Activated CD4-positive, alpha-beta T cell treated with anti-CD3 and anti-CD28 coated beads, Interleukin-2, amount 50 U/mL, for 4 hours (primary cell): ENCODE measurements at places on chromosomes 6 and 20.

GRCh38 chr6:138203315-138203714 lies 15.0 kb downstream of the PBOV1 start:
- DNase-seq: no peak

GRCh38 chr6:124539096-124539495 lies 423.1 kb upstream of the RNF217 start:
- DNase-seq: no peak

DNA sequence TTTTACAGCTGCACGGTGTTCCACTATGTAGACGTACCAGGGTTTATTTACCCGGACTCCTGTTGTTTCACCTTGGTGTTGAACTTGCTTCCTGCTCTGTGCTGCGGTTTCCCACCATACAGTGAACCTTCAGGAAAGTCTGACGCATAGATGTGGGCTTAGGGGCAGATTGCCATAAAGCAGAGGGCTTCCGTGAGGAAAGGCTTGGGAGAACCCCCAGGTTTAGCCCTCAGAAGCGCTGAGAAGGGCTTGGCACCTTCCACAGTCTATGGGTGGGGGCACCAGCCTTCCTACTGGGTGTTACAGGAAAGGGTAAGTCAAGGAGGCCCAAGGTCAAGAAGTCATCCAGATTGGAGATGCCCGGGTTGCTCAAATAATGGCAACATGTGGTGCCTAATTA lies 19.2 kb upstream of the MRPS18A start:
- no peak for DNase-seq

DNA sequence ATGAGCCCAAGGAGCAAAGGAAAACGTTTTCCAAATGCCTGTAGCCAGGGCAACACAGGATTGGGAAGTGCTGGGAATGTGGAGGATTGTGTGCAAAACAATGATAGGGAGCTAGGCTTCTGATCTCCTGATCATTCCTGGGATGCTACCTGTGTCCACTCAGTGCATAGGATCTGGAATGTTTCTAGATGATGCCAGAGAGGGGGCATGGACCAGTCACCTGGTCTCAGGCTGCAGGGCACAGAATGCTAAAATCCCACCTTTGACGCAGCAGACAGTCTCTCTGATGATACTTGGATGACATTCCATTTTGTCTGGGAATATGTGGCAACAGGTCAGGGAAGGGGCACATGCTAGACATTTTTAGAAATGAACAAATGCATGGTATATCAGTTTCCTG lies 128.9 kb downstream of the CLIC5 start:
- DNase-seq: no peak

GRCh38 chr6:169640351-169640852 lies 61.4 kb downstream of the WDR27 start:
- DNase-seq: no peak

- no peak for DNase-seq
These were observed 162.3 kb downstream of the TPBG start for GRCh38 chr6:82525775-82526495.

- no peak for DNase-seq
These were observed 27.9 kb downstream of the GFRA4 start for GRCh38 chr20:3635346-3635745.

DNA sequence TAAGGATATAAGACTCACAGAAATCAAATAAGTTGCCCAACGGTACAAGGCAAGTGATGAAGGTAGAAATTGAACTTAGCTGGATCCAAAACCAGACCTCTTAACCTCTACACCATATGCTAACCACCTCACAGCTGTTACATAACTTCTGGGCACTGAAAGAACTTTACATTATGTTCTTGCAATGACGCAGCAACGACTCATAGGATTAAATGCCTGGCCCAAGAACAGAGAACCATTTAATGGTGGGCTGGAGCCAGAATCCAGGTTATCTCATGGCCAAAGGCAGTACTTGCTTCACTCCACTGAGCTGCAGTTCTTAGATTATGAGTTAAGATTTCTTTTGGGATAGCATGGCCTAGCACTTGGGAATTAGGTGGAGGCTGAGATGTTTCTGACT lies 4.4 kb downstream of the TRMT6 start:
- no peak for DNase-seq

GRCh38 chr6:161031721-161032495 lies 40.3 kb downstream of the MAP3K4 start:
- DNase-seq: no peak

DNA sequence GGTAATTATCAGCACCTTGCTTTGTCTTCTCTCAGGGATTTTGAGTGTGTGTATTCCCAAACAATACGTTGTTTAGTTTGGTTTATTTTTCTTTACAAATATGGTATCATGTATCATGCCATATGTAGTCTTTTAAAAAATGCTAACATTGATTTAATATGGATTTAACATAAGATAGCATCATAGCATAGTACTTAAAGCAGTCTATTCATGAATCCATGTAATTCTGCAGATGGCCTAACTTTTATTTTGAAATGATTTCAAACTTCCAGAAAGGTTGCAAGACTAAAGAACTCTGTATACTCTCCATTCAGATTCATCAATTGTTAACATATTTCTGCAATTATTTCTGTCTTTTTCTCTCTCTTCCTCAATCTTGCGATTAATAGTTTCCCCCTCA lies 7.9 kb downstream of the ZDHHC14 start:
- DNase-seq: no peak

- DNase-seq: no peak
These were observed 280.6 kb upstream of the SULF2 start for GRCh38 chr20:48065833-48066232.

DNA sequence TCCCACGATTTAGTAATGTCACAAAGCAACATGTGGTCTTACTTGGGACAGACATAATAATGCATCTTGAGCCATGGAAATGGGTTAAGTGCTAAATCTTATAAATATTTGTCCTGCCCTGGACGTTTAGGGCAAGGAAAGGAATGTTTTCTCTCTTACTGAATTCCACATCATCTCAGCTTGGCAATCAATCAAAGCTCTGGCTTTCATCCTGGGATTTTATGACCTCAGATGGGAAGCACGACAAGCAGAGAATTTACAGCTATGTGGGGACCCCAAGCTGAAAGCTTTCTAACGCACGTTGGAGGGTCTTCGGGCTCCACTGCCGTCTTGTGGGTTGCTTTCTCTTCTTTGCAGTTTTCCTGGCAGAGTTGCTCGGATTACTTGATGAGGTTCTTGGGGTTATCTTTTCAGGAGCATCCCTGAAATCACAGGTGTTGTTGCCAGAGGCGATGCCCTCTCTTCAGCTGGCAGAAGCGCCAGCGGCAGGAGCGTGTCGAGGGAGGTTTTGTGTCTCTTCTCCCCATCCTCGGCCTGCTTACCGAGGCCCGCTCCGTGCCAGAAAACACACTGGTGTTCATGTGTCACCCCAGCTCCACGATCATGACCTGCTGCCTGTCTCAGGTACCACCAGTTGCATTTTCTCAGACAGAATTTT lies 73.4 kb upstream of the FRMD1 start:
- DNase-seq: no peak

DNA sequence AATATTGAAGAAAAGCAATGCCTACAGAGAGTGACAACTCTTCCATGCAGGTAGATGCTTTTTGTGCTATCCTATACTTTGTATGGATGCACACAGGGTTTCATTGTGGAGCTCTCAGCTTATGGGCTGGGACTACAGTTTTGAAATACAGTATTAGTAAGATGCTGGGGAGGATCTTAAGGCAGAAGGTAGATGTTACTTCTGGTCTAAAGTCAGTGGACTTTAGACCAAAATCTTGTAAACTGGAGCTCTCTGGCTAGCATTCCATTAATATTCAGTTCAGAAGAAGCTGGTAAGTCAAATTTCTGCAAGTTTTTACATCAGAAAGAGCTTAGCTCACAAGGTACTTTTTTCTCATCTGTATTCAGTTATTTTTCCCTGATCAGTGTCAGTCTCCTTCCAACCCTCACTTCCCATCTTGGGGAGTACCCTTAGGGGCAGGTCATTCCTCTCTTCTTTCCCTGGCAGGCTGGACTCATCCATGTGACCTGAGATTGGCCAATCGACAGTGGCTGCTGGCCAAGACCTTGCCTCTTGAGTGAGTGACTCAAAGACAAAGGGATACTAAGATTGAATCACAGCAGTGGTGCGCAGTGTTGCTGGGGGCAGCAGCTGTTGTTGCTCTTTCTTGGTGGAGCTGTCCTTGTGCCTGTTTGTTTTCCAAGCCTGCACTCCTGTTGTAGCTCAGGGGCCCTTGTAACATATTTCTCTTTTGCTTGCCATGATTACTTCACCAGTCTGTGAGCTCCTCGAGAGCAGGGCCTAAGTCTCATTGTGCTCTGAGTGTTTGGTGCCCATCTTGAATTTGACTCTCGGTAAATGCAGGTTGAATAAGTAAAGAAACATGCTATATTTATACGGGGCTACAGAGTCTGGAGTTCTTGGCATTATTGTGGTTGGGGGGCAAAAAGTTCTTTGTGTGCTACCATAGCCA lies 2.8 kb upstream of the PHF20 start:
- peak; percentile 11 for DNase-seq

DNA sequence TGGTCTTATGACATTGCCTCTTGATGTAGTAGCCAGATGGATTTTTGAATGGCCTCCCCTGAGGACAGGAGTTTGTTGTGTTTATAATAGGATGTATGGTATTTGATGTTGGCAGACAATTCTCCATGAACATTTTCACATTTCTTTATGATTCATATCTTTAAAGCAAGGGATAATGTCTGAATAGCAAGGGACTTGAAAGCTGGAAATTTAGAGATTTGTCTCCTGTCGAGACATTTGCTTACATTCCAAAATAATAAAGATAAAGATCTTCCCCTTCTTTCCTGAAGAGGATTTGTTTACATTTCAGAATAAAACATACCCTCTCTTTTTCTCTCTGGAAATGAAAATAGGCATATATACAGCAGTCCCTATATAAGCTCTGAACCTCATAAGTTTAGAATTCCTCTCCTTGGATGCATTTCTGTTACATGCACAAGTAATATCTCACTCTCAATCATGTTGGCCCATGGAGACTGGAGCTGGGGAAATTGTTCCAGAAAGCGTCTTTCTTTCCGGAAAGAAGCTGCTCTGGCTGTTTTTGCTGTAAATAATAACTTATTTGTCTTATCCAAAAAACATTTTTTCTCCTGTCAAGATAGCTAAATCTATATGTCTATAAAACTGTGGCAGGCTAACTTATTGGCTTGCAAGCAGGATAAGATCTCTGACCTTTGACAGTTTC lies 42.5 kb upstream of the ASCC3 start:
- DNase-seq: no peak

- no peak for DNase-seq
These were observed 9.8 kb downstream of the CTSZ start for GRCh38 chr20:58997141-58997770.

DNA sequence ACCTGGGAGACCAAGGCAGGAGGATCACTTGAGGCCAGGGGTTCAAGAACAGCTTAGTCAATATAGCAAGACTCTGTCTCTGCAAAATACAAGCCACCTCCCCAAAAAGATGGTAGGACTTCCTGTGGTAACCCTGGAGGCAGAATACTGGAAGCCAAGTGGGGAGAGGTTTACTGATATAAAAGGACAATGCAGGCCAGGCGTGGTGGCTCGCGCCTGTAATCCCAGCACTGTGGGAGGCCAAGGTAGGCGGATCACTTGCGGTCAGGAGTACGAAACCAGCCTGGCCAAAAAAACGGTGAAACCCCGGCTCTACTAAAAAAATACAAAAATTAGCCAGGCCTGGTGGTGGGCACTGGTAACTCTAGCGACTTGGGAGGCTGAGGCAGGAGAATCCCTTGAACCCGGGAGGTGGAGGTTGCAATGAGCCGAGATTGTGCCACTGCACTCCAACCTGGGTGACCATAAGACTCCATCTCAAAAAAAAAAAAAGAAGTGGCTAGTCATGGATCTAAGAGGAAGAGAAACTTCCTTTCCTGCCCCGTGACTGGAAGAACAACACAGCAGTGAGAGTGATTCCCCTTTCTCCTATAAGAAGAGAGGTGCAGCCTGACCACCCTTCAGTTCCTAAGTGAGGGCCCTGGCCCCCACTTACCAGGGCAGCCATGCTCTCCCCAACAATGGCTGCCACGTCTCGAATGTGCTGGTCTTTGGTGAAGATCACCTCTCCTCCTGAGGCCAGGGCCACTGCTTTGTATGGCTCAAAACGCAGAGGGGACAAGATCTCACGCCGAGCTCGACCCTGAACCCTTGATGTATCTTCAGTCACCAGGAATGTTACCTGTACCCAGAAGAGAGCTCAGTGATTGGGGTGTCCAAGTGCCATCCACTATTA lies 6.2 kb downstream of the SAPCD1 start:
- DNase-seq: no peak

GRCh38 chr6:105815661-105816555 lies 270.2 kb upstream of the PRDM1 start:
- no peak for DNase-seq

- DNase-seq: no peak
These were observed 17.5 kb downstream of the HMGN4 start for GRCh38 chr6:26555505-26556262.

GRCh38 chr6:34233867-34234266 lies 2.8 kb upstream of the HMGA1 start:
- DNase-seq: no peak

GRCh38 chr6:26215585-26216358 lies 128.5 kb downstream of the HFE start:
- DNase-seq: no peak

GRCh38 chr6:159819932-159820640 lies 20.0 kb downstream of the PNLDC1 start:
- peak; percentile 15 for DNase-seq

DNA sequence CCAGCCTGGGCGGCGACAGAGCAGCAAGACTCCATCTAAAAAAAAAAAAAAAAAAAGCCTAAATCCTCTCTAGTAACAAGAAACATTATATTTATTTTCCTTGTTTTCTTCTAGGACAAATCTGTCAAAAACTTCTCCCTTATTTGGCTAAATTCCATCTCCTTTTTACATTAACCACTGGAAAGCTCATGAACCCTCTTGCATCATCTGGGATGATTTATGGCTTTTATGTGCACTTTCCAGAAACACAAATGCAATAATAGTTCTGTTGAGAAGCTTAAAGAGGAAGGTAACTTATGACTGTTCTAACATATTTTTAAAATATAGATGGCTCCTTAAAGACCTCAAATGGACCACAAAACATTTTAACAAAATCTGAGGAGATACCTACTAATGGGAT lies 526.1 kb upstream of the SPTLC3 start:
- DNase-seq: no peak

GRCh38 chr6:154414021-154414813 lies 57.6 kb upstream of the IPCEF1 start:
- DNase-seq: no peak

DNA sequence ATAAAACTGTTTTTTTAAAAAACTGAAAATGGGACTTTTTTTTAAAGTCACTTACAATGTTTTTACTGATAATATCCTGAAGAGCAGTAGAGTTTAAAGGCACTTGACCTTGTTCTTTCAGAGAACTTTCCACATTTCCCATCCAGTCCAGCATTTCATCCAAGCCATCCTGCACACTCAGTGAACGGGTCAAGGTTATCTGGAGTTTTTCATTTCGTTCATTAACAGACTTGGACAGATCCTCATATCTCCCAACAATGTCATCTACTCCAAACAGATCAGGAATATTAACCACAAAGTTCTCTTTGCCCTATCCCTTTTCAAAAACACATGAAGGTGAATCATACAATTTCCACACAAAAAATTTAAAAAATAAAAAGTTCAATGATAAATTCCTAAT lies 69.1 kb downstream of the DST start:
- no peak for DNase-seq

GRCh38 chr20:31474097-31474436 lies 860 bp downstream of the DEFB124 start:
- DNase-seq: no peak
